Activated T-cell treated with anti-CD3 and anti-CD28 coated beads, Interleukin-2, amount 50 U/mL, for 72 hours (primary cell): ENCODE measurements at places on chromosomes 4 and X. TPM values are rescaled to one million over a fixed set of nuclear protein-coding genes. Genes with fewer than 3 reads are reported as not detected.

DNA sequence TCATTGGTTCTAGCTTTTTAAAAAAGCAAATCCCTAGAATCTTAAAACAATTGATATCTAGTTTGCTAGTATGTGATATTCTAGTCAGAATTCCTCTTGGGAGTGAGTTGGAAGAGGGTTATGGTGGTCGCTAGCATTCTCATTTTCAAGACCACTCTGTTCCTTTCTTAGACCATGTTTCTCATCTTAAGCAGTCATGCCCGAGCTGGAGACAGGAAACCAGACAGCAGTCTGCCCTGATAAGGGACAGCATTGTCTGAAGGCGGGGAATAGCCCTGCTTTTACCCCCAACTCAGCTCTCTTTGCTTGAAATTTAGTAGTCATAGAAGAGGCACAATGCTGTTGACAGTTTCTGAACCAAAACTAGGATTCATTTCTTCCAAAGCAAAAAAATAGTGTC, 5.2 kb downstream of the KLF3 start:
- H3K4me3 ChIP-seq: peak overlapping the region; percentile 70
- no peaks in the 10 kb centered on the region for H3K36me3 ChIP-seq
- DNase-seq: no peak
- H3K27ac ChIP-seq: peak overlapping the region; percentile 79

DNA sequence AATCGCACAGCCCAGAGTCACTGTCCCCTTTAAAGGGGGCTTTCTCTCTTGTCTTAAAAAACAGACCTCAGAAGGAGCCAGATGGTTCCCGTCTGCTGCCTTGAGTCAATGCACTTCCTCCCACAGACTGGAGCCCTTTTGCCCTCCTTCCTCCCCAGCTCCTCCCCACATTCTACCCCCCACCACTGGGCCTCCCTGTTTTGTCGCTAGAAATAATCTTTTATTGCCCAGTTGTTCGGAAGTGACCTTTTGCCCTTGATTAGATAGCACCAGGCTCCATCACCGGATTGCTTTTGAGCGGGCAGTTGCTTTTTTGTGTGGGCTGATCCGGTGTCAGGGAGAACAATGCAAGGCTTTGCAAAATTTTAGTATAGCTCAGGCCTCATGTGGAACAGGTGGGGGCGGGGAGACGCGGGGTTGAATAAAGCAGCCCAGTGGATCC, 47.7 kb downstream of the SPRY1 start:
- peak overlapping the region; percentile 85 for H3K27ac ChIP-seq
- peak overlapping the region; percentile 82 for H3K4me3 ChIP-seq
- peaks cover 42% of the 10 kb centered on the region for H3K4me1 ChIP-seq

DNA sequence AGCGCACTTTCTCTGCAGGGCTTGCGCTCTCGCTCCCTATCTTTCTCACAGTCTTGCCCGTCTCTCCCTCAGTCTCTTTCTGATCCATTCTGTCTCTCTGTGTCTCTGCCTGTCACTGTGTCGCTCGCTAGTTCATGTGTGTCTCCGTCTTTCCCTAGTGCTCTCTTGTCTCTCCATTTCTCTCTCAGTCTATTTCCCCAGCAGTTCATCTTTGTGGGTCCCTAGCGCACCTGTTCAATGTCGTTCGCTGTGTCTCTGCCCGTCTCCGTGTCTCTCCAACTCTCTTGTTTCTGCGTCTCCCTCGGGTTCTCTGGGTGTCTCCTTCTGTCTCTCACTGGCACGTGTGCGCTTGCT, 1.5 kb downstream of the GPR101 start:
- H3K27me3 ChIP-seq: peaks cover 63% of the 10 kb centered on the region
- no peak overlapping the region for H3K27ac ChIP-seq

DNA sequence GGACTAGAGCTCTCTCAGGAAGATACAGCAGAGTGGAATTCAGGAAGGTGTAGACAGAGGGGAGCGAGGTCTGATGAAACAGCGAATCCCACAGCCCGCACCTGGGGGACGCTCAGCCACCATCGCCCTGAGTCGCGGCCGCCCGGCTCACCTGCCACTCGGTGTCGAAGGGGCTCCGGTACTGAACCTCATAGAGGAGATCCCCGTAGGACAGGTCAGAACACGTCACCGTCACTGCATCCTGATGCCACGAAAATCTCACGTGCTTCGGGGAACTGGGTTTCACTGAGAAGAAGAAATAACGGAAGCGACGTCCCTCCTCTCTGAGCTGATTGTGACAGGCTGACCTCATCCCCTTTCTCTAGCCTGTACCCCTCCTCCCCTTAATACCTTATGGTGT, 10.2 kb downstream of the CRLF2 start:
- DNase-seq: no peak
- H3K27me3 ChIP-seq: no peaks in the 10 kb centered on the region
- peaks cover 11% of the 10 kb centered on the region for H3K4me1 ChIP-seq
- no peak overlapping the region for H3K4me3 ChIP-seq
- H3K27ac ChIP-seq: no peak overlapping the region

DNA sequence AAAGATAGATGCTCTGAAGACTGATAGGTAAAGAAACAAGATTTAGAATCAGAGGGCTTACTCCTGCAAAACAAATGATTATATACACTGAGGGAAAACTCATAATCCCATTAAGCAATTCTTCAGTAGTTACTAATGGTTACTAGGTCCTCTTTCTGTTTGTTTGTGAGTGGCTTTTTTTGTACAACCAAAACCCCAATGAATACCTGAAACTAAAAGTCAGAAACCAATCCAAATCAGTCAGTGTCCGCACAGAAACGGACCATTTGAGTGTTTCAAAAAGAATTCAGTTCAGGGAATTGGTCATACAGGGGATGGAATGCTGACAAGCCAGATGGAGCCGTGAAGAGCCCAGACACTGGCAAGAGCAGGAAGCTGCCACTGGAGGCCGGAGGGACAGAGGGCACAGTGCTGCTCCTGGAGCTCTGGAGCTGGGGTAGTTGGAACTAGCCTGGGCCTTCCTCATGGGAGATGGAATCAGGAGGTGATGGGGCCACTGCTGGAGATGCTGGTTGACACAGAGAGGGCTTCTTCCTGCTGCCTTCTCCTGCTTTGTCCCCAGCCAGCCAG, 31.9 kb downstream of the SETD7 start:
- no peak overlapping the region for H3K27ac ChIP-seq
- no peaks in the 10 kb centered on the region for H3K27me3 ChIP-seq
- H3K4me1 ChIP-seq: no peaks in the 10 kb centered on the region
- peaks cover 23% of the 10 kb centered on the region for H3K36me3 ChIP-seq
- H3K4me3 ChIP-seq: no peak overlapping the region

GRCh38 chr4:20445933-20446723, 194.4 kb downstream of the SLIT2 start:
- DNase-seq: no peak
- no peaks in the 10 kb centered on the region for H3K4me1 ChIP-seq
- no peaks in the 10 kb centered on the region for H3K36me3 ChIP-seq

GRCh38 chr4:150242820-150243458, 164.7 kb downstream of the DCLK2 start:
- H3K36me3 ChIP-seq: no peaks in the 10 kb centered on the region
- H3K27ac ChIP-seq: no peak overlapping the region
- H3K27me3 ChIP-seq: no peaks in the 10 kb centered on the region
- peak; percentile 9 for DNase-seq
- H3K4me3 ChIP-seq: no peak overlapping the region

DNA sequence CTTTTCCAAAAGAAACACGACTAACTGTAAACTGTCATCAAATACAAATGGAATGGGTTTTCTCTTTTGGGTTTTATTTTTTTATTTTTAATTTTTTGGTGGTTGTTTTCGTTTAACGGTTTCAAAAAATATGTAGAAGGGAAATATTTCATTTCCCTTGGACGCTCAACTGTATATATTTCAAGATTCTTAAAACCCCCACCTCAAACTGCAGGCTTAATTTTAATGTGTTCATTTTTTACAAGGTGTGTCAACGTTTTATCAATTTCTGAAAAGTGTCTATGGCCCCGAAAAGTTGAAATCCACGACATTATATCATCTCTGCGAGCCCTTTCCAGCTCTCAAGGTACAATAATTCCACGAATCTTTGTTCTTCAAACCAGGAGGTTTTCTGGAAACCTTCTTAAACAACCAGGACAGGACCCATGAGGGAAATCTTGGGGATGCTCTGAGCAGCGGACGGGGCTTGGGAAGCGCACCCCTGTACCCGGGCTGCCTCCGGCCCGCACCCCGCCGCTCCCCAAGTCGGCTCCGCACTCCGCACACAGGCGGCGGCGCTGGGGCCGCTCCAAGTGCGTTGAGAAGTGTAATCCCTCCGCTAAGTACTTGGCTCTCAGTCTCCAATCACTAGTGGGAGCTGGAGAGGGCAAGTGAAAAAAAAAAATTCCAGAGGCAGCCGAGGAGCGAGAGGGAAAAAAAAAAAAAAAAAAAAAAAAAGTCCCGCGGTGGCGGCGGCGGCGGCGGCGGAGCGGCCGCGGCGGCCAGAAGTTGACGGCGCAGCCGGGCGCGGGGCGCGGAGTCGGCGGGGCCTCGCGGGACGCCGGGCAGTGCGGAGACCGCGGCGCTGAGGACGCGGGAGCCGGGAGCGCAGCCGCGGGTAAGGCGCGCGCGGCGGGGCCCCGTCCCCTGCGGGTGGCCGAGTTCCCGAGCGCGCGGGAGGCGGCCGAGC, at the start of gene BMPR1B:
Gene BMPR1B (plus strand): TSS at position 764 of the 949 bp plus-strand sequence. CDS start 346,470 bp downstream, outside the sequence.
- peaks cover 86% of the 10 kb centered on the region for H3K27me3 ChIP-seq
- no peak for DNase-seq
- H3K36me3 ChIP-seq: peaks cover 4% of the 10 kb centered on the region
- H3K4me1 ChIP-seq: peaks cover 7% of the 10 kb centered on the region
- H3K27ac ChIP-seq: no peak within 1 kb of the TSS

The CLDN22 gene
- not detected for total RNA-seq

DNA sequence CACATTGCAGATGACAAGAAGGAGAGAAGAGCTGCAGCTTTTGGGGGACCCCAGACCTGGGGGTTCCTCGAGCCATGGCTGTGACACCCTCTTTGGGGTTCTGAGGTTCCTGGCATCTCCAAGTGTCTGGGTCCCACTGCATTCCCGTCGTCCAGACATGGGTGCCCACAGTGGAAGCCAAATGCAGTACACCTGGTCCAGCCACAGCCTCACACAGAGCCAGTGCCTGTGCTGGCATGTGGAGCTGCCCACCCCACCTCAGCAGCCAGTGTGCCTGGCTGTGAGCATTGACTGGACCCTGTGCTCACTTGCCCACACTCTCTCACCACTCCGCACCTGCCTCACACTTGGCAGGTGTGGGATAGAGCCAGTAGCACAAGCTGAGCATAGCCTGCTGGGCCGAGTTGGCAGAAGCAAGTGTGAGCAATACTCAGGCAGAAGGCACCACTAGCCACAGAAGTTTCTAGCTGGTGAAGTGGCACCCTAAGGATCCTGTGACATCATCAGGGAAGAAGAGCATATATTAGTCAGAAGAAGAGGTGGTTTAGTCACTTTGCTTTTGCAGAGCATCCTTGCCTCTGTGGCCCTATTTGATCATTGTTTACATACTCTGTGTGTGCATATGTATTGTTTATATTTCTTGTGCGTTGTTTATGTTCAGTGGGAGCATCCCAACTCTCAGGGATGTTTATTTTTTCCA, 65.0 kb upstream of the MAGEB2 start:
- no peaks in the 10 kb centered on the region for H3K4me1 ChIP-seq
- no peak overlapping the region for H3K27ac ChIP-seq
- no peak for DNase-seq
- peaks cover 8% of the 10 kb centered on the region for H3K27me3 ChIP-seq

DNA sequence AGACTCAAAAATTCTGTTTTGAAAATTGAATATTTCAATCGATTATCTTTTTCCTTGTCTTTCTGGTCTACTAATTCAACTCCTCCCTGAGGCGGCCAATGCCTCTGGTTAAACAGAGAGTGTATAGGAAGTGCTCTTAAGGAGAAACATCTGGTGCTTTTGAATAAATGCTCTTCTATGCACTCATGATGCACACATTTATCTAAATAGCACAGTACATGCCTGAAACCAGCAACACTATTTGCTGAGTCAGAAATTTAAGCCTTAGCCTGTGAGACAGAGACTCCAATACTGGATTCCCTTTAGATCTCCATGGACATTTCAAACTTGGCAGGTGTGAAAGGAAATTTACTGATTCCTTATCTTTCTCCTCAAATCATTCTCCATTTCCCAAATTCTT, 118.6 kb downstream of the SLIT2 start:
- H3K27me3 ChIP-seq: no peaks in the 10 kb centered on the region
- no peak overlapping the region for H3K27ac ChIP-seq
- no peak overlapping the region for H3K4me3 ChIP-seq
- H3K4me1 ChIP-seq: no peaks in the 10 kb centered on the region

DNA sequence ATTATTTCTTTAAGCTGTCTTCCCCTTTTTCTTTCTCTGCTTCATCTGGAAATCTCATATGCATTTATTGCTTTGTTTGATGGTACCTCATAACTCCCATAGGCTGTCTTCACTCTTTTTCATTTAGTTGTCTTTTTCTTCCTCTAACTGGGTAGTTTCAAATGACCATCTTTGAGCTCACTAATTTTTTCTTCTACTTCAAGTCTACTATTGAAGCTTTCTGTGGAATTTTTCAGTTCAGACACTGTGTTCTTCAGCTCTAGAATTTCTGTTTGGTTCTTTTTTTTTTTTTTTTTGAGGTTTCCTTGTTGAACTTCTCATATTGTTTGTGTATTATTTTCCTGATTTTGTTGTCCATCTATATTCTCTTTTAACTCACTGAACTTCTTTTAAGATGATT, 23.0 kb downstream of the CASK start:
- no peak for DNase-seq
- H3K4me3 ChIP-seq: no peak overlapping the region
- H3K27me3 ChIP-seq: no peaks in the 10 kb centered on the region
- H3K27ac ChIP-seq: no peak overlapping the region
- no peaks in the 10 kb centered on the region for H3K4me1 ChIP-seq

The NDST3 gene
- not detected for total RNA-seq

GRCh38 chrX:133402042-133402453, 13.2 kb downstream of the GPC4 start:
- H3K4me3 ChIP-seq: no peak overlapping the region
- peaks cover 11% of the 10 kb centered on the region for H3K4me1 ChIP-seq
- no peaks in the 10 kb centered on the region for H3K36me3 ChIP-seq
- peaks cover 12% of the 10 kb centered on the region for H3K27me3 ChIP-seq

The IQSEC2 gene
- total RNA-seq: 0.56 TPM

The MAGEA1 gene
- total RNA-seq: not detected

The FAM47A gene
- not detected for total RNA-seq

- peaks cover 10% of the 10 kb centered on the region for H3K27me3 ChIP-seq
- H3K4me3 ChIP-seq: no peak overlapping the region
- H3K27ac ChIP-seq: no peak overlapping the region
- no peaks in the 10 kb centered on the region for H3K4me1 ChIP-seq
- no peak for DNase-seq
These were observed 20.6 kb downstream of the PHKA1 start for GRCh38 chrX:72693477-72693876.

- H3K36me3 ChIP-seq: no peaks in the 10 kb centered on the region
- H3K4me3 ChIP-seq: peak overlapping the region; percentile 42
- no peaks in the 10 kb centered on the region for H3K27me3 ChIP-seq
- no peak for DNase-seq
- no peak overlapping the region for H3K27ac ChIP-seq
These were observed 11.2 kb downstream of the KLHL8 start for GRCh38 chr4:87209182-87209581.

DNA sequence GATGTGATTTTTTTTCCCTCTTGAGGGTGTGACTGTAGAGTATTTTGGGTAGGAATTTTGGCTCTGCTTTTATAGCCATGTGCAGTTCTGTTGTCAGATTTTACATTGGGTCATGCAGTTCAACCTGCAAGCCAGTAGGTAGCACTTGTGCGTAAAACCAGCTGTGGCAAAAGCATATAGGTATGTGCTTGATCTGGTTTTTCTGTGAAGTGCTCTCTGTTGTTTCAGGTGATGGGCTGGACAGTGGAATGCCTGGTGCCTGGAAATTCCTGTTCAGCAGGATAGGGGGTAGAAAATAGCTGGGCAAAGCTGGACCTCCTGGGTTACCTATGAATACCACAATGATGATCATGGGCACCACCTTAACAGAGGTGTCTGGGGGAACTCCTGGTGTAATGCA, 584.2 kb upstream of the PCDH10 start:
- H3K4me3 ChIP-seq: no peak overlapping the region
- no peak overlapping the region for H3K27ac ChIP-seq
- H3K4me1 ChIP-seq: no peaks in the 10 kb centered on the region
- H3K36me3 ChIP-seq: no peaks in the 10 kb centered on the region
- H3K27me3 ChIP-seq: no peaks in the 10 kb centered on the region
